ENCODE measurements at places on chromosomes 2 and 18.

- DNase-seq = no peak
Measured at GRCh38 chr18:57004366-57005121, 142.3 kb upstream of the BOD1L2 start.

DNA sequence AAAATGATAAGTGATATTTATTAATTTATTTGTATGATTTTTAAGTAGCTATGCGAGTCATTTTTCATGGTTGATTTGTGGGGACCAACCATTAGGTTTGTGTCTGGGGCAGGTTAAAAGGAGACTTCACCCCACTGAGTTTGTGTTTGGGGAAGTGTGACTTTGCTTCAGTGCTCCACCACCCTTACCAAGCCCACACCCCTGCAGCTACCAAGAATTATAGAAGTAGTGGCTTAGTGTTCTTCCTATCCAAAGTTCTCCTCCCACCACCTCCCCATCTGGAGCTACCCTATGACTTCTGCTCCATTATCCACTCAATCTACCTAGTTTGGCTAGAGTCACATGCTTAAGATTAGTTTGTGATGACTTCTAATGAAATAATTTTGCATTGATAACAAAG, 182.1 kb upstream of the ZEB2 start:
- DNase-seq = no peak

DNA sequence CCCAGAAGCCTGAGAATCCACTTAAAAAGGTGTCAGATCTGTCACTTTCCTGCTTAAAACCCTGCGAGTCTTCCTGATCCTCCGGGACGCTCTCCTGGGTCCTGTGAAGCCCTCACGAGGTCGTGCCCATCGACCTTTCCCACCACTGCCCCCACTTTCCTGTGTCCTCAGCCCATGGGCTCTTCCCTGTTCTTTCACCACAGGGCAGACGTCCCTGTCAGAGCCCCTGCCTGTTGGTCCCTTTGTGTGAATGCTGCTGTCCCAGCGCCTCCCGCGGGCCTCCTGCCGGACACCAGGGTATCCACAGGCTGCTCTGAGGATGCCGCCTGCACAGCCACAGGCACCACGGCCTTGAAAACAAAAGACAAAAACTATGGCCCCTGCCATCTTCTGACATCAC, 125.6 kb downstream of the TMEM18 start:
- no peak for DNase-seq

DNA sequence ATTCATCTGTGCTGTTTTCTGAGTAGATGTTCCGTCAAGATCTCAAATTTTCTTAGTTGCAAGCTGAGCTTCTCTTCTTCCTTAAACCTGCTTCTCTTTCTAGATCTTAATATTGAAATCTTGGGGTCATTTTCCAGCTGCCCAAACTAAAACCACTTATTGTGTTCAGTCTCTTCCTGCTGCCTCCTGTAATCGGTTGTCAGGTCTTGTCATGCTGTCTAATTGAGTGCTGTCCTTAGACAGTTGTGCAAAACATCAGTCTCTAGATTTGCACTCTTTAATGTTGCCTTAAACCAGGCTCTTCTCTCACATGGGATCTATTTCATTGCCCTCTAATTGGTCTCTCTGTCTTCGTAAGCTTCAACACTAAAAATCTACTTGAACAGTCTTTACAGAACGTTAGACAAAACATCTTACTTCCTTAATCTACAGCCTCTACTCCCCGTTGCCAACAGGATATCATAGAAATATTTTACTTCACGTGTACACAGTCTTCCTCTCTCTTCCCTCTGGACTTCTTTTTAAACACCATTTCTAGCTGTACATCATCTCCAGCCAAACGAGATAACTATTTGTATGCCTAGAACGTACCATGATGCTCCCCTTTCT, 34.9 kb downstream of the GPD2 start:
- no peak for DNase-seq

GRCh38 chr2:583666-584065, 93.5 kb downstream of the TMEM18 start:
- no peak for DNase-seq

GRCh38 chr2:121429119-121429903, 101.4 kb upstream of the RNU4ATAC start:
- DNase-seq = no peak

GRCh38 chr2:25700221-25700660, 26.9 kb upstream of the DTNB start:
- DNase-seq = no peak

DNA sequence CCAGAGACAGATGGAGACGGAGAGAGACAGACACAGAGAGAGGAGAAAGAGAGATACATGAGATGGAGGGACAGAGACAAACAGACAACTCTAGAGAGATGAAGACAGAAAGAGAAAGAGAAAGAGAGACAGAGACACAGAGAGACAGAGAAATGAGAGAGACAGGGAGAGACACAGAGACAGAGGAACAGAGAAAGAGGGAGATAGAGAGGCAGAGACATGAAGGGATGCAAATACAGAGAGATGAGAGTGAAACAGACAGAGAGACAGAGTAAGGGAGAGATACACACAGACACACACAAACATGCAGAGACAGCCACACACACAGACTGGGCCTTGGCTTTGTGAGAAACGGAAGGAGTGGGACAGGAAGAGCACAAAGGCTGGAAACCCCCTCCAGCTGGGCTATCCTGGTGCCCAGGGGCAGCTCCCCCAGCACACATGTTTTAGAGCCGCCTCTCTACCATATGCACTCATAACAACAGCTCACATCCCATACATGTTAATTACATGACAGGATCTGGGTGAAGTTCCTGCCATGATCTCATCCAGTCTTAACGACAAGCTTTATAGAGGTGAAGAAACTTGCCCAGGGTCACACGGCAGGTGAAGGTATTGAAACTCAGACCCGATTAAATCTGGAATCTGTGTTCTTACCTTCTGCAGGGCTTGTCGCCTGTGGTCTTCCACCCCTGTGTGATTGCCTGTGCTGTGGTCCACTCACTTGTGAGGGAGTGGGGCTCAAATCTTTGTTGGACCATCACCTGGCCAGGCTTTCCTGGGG, 32.4 kb downstream of the IL18R1 start:
- DNase-seq = no peak

GRCh38 chr2:100643906-100644501, 81.2 kb downstream of the PDCL3 start:
- DNase-seq = no peak

- no peak for DNase-seq
Measured at GRCh38 chr18:79819968-79820351, 22.2 kb downstream of the KCNG2 start.

DNA sequence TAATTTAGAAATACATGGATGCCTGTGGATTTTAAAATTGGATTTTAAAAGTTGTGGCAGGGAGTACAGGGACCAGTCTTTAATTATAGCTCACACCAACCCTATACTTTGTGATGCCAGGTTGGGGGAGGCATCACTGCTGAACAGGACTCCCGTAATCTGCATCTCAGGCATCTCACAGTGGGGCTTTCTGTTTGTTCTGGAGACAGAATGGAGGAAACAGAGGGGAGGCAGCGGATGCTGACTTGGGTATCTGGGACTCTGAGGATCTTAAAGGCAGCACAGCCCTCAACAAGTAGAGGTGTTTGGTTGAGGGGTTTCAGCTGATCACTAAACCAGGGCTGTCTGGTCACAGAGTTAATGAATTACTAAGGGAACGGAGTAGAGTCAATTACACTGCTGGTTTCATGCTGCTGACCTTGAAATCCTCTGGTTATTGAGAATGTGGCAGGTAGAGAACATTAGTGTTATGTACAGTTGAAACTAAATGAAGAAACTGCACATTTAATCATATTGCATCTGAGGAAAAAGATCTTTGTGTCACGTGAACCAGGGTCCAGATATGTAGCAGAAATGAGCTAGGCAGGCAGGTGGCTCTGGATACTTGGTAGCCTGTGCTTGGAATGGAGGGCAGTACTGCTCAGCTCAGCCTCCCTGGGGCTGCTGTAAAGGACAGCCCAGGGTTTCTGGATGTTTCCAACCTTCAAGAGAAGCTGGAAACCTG, 40.3 kb downstream of the FHOD3 start:
- no peak for DNase-seq

GRCh38 chr18:55396979-55397378, 191.0 kb downstream of the TCF4 start:
- no peak for DNase-seq

- no peak for DNase-seq
Measured at GRCh38 chr18:44996261-44996660, 315.6 kb downstream of the SETBP1 start.

GRCh38 chr2:111017034-111017622, 103.6 kb upstream of the BCL2L11 start:
- DNase-seq = no peak

- no peak for DNase-seq
Measured at GRCh38 chr18:29653671-29654215, 1388.8 kb downstream of the DSC3 start.

GRCh38 chr2:45889620-45890370, 238.3 kb downstream of the PRKCE start:
- DNase-seq = no peak

DNA sequence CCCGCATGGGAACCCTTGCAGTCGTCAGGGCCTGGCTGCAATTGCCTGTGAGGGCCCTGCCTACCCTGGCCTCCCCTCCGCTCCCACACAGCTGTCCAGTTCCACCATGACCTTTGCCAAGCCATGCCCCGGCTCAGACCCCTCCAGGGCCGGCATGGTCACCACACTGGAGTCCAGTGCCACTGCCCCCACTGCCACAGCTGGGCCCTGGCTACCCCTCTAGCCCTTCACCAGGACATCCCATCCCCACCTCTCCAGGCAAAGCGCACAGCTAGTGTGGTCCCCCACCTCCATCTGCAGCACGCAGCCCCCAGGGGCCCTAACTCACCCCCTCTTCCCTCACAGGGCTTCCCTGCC, 70.3 kb upstream of the SMAD7 start:
- no peak for DNase-seq

DNA sequence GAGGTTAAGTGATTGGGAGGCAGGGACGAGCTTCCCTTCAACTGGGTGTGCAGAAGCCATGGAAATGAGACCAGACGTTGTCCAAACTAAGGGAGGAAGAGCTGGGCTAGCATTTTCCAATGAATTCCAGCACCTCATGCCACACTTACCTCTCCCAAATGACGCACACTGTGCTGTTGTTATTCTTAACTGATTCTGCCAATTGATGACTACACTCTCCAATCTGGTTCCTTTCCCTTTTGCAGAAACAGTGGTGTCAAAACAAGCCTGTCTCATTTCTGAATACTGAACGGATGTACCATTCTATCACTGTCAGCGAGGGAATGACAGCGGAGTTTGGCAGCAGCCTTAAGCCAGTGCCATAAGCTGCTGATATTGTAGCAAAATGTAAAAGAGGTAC, 380.5 kb upstream of the HNRNPA3 start:
- DNase-seq = no peak

DNA sequence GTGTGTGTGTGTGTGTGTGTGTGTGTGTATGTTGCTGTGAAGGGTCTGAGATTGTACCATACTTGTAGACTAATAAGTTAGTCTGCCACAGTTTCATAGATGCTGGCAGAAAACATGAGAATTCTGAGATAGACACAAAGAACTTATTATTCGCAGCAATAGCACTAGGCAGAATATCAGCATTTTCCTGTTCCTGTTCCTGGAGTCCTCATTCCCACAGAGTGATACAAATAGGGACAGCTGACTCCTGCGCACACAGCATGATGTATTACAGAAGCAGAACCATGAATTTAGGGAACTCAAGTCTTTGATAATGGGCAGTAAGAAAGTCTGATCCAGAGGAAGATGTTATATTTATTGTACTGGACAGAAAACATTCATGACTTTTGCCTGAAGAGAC, 1466.3 kb downstream of the DPP10 start:
- DNase-seq = no peak

- no peak for DNase-seq
Measured at GRCh38 chr18:34033968-34034367, 190.7 kb downstream of the NOL4 start.

GRCh38 chr18:67183398-67183797, 333.1 kb downstream of the DSEL start:
- no peak for DNase-seq

- no peak for DNase-seq
Measured at GRCh38 chr2:53896864-53897263, 37.1 kb upstream of the GPR75 start.

DNA sequence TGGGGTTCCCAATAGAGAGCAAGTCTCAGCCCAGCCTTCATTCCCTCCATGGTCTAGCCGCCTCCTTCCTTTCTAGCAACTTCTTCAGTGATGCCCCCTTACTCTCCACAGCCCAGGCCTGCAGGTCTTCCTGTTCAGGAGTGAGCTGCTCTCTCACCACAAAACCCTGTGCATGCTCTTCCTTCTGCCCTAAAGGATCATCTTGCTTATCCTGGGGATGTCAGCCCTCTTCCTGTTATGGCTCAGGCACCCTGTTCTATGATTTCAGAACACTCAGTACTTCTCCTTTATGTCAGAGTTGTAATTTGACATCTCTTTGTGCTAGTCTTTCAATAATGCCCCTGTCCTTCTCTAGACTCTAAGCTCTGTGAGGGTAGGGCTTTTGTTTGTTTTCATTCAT, 19.4 kb downstream of the TMEM178A start:
- no peak for DNase-seq

DNA sequence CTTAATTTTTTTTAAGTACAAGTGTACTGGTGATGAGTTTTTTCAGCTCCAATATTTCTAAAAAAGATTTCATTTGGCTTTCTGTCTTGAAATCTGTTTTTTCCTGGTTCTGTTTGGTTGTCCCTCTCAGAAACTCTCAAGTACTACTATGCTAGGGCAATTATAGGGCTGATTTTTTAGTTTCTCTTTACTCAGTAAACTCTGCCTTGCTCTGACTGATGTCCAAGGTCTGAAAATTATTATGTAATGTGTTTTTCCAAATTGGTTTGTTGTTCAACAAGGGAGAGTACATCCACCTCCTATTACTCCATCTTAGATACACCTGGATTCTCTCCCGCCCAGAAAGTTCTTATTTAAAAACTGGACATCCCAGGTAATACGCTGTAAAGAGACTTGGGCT, 877.7 kb downstream of the CBLN2 start:
- DNase-seq = no peak

GRCh38 chr2:38498045-38498481, 104.7 kb downstream of the HNRNPLL start:
- DNase-seq = no peak

- DNase-seq = no peak
Measured at GRCh38 chr18:74503137-74503536, 7.0 kb downstream of the CNDP2 start.

- no peak for DNase-seq
Measured at GRCh38 chr18:52008330-52008729, 331.7 kb upstream of the DCC start.

- DNase-seq = no peak
Measured at GRCh38 chr2:164696634-164697033, 75.4 kb upstream of the GRB14 start.

DNA sequence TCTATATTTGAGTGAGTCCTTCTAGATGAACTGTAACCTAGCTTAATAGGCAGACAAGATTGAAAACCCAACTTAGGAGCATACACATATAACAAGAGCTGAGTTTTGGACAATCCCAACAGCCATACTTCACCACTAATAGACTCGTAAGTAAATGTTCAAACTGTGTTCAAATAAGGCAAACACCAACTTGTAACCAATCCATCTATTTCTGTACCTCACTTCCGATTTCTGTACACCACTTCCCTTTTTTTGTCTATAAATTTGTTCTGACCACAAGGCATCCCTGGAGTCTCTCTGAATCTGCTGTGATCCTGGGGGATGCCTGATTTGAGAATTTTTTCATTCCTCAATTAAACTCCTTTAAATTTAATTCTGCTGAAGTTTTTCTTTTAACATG, 1149.1 kb upstream of the NRXN1 start:
- DNase-seq = no peak
